ENCODE measurements at places on chromosomes 12 and 14.
A peak's percentile ranks its signal among the peaks of the same experiment; 100 is the strongest.

DNA sequence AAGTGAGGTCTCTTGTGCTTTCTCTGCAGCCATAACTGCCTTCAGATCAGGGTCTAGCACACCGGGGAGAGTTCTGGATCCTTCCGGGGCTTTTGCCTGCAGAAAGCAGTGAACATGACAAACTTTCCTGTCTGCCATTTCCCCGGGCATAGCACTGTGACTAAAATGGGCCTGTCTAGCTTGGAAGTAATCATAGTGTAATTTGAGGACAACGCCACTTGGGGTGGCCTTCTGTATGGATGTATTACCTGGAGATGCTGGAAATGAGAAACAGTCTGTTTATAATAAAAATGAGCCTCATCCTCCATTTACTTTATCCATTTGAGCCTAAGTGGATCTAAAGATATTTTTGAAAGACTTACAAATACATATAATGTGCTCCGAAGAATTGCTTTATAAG is 453.7 kb downstream of the VRK1 start:
- no peak for DNase-seq

DNA sequence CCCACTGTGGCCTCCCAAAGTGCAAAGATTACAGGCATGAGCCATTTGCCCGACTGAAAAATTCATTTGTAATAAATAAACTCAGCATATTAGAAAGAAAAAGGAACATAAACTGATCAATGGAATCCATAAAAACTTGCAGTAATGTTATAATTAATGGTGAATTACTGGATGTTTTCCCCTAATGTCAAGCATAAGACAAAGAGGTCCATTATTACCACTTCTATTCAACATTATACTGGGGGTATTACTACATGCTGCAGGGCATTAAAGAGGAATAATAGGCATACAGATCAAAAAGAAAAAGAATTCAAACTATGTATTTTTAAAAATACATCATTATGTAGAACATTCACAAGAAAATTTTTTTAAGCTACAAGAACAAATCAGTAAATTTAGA is 926.8 kb downstream of the LRFN5 start:
- DNase-seq: no peak

DNA sequence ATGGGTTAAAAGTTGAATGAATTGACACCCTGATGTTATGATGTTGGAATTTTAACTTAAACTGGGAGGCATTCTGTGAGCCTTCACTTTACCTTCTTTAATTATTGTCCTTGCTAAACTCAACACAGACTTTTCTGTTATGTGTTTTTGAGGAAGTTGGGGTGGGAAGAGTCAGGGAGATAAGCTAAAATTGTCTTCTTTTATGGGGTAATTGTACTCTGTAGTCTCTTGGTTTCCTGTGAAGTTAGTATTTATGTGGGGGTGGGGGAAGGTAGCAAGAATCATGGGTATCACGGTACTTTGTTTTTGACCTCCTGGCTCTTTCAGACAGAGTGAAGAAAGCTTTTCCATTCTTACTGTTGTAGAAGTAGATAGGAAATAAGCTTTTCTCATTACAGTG is 32.9 kb downstream of the RAB21 start:
- no peak for DNase-seq

- DNase-seq: no peak
Measured at GRCh38 chr14:102227184-102227964, 77.6 kb downstream of the MOK start.

- DNase-seq: peak; percentile 25
Measured at GRCh38 chr14:76918256-76918781, 92.1 kb downstream of the LRRC74A start.

GRCh38 chr12:105239304-105239703 is 3.3 kb upstream of the APPL2 start:
- DNase-seq: no peak

GRCh38 chr14:87492561-87492960 is 500.4 kb downstream of the GALC start:
- DNase-seq: no peak

GRCh38 chr12:118136559-118137003 is 657 bp downstream of the PEBP1 start:
- peak; percentile 42 for DNase-seq

DNA sequence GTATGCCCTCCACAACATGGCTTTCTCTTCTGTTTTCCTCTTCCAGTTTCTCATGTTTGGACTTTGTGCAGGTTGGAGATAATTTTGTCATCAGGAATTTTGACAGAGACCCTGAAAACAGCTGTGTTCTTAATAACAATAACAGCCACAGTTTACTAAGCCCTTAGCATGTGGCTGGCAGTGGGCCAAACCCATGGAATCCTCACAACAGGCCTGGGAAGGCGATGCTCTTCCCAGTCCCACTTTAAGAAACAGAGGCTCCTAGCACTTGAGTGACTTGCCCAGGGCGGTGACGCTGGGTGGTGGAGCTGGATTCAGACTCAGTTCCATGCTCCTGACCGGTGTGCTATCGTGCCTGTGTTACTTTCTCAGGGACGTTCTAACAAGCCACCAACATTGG is 20.1 kb upstream of the PLEKHG3 start:
- DNase-seq: no peak

- no peak for DNase-seq
Measured at GRCh38 chr12:103944964-103945363, 14.8 kb downstream of the HSP90B1 start.

DNA sequence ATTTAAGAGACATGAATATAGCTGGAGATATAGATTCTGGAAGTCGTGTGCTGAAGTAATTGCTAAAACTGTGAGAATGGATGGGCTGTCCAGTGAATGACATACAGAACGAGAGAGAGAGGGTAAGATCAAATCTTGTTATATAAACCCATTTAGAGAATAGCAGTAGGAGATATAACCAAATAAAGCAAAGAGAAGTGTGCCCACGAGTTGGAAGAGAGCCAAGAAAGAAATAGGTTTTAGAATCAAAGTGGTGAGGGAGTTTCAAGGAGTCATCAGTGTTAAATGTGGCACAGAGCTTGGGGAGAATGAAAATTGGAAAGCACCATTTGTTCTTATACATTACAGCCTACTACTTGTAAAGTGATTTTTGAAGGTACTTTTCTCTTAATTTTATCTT is 19.2 kb downstream of the TOGARAM1 start:
- no peak for DNase-seq

GRCh38 chr14:75595226-75595625 is 16.8 kb downstream of the FLVCR2 start:
- DNase-seq: no peak

- DNase-seq: peak; percentile 32
Measured at GRCh38 chr12:32535288-32535999, 136.1 kb downstream of the FGD4 start.

- no peak for DNase-seq
Measured at GRCh38 chr12:85356596-85357385, 76.8 kb downstream of the ALX1 start.

All from omental fat pad (tissue), 4 donors.